ENCODE measurements at places on chromosomes 7 and 10.

GRCh38 chr7:44673324-44673723, 66.9 kb downstream of the OGDH start:
- no peak for DNase-seq

DNA sequence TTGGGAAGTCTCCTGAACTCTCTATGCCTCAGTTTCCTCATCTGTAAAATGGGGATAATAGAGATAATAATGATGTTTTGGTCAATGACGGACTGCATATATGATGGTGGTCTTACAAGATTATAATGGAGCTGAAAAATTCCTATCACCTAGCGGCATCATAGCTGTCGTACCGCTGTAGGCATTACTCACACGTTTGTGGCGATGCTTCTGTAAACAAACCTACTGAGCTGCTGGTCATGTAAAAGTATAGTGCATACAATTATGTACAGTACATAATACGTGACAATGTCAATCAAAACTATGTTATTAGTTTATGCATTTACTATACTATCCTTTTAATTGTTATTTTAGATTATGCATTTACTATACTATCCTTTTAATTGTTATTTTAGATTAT, 339.1 kb upstream of the NPVF start:
- no peak for DNase-seq

DNA sequence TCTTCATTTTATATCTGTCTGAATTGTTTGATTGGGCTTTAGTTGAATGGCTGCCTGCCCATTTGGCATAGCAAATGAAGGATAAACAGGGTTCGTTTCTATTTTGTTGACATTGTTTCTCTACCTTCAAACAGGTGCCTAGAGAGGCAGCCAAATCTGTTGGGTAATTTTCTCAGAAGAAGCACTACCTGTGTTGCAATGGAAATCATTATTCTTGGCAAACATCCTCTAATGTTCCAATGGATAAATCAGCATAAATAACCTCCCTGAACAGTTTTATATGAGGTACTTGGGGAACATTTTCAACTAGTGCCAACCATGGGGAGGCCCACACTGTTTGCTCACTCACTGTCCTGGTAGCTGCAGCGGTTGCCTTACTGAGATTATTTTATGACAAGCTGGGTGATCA, 64.4 kb upstream of the PLPP4 start:
- peak; percentile 99 for DNase-seq

GRCh38 chr10:119418362-119418761, 124.2 kb downstream of the RGS10 start:
- DNase-seq, result no peak
